A172 (cell line): ENCODE measurements at places on chromosomes 4 and X. TPM values are rescaled to one million over a fixed set of nuclear protein-coding genes. Genes with fewer than 3 reads are reported as not detected.

Gene GPRIN3
- total RNA-seq, result 0.41 and 0.79 TPM in 2 replicates

Gene IL2
- not detected in 2 replicates for total RNA-seq

Gene ARHGAP4
- total RNA-seq, result 1.3 and 5.3 TPM in 2 replicates

Gene FRYL
- 25.8 and 30.0 TPM in 2 replicates for total RNA-seq

GRCh38 chrX:110046001-110046400 lies 43.1 kb downstream of the TMEM164 start:
- no peak for DNase-seq

DNA sequence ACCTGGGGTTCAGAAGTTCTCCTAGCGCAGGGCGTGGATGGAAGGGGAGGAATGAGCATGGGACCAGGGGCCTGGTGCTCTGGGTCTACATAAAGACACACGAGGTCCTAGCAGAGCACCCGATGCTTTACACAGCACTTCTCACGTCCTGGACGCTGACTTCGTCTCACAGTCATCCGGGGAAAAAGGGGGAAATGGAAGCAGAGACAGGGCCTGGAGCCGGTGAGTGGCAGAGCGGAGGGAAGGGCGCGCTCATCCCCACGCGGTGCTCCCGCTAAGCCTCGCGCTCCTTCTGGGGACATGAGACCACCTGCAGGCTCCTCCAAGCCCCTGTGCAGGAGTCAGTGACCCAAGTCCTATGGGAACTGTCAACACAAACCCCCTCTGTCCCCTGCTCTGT lies 157.7 kb downstream of the AFAP1 start:
- no peak for DNase-seq

DNA sequence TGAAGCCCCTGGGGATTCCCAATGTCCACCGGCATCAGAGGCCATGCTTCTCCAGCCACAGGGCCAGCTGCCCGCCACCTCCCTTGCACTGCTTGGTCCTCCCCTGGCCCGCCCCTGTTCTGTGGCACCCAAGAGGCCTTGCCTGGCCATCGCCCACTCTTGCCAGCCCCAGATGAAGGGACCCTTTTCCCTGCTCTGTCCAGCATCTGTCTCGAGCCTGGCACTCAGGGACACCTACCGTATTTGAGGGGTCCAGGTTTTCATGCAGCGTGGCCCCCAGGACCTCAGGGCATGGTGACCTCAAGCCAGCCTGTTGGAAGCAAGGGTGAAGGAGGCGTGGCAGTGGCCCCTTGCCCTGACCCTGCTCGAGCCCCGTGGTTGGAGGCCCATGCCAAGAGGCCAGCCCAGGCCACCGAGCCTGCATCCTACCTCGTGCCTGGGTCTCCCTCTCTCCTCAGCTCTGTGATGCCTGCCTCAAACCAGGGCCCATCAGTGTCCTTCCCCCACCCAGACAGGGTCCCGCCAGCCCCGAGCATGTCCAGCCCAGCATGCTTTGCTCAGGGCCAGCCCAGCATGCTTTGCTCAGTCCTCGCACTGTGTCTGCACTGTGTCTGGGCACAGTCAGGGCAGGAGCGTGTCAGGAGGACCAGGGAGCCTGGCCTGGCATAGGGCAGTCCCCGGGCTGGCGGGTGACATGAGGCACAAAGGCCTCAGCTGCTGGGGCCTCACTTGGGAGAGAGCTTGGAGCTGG lies 14.3 kb upstream of the FGFR3 start:
- DNase-seq, result no peak

DNA sequence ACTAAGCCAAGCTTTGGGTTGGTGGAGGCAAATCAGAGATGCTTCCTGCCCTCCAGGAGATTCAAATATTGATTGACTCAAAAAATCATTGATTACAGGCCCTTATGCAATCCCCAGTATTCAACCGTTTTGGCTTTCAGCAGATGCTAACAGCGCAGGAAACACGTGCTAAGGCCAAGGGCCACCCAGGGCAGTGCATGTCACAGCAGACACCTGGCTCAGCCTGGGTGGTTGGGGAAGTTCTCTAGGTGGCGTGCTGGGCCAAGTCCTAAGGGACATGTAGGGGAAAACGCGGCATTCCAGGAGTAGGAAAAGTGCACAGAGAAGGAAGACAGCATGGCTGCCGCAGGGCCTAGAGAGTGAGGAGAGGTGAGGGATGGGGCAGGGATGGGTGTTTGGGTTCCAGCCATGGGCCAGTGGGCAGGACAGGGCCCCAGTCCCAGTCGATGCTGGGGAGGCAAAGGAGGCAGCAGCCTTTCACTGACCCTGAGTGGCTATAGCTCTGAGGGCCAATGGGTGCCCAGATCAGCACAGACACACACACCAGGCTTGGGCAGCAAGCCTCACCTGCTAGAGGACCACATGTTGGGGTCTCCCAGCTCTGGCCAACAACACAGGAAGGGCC lies 239.1 kb downstream of the EVC2 start:
- no peak for DNase-seq

GRCh38 chr4:91758487-91758886 lies 545.3 kb upstream of the GRID2 start:
- peak; percentile 67 for DNase-seq

GRCh38 chrX:107818900-107819521 lies 6.7 kb upstream of the MID2 start:
- no peak for DNase-seq

DNA sequence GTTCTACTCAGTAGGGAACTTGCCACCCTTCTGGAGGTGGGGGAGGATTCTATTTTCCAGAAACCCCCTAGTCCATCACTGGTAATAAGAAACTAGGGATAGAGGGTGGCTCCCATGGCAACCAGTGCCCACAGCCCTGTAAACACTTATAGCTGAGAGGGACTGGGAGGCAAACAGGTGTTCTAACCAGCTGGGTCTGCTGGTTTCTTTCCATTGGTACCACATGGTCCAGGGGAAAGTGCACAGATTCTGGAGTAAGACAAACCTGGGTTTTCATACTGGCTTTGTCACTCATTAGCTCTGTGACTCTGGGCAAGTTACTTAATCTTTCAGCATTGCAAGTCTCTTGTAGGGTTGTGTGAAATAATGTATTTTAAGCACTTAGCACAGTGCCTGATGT lies 26.9 kb downstream of the IGSF1 start:
- DNase-seq, result no peak

- DNase-seq, result peak; percentile 25
Measured at GRCh38 chrX:16853537-16853936, 16.6 kb downstream of the RBBP7 start.

DNA sequence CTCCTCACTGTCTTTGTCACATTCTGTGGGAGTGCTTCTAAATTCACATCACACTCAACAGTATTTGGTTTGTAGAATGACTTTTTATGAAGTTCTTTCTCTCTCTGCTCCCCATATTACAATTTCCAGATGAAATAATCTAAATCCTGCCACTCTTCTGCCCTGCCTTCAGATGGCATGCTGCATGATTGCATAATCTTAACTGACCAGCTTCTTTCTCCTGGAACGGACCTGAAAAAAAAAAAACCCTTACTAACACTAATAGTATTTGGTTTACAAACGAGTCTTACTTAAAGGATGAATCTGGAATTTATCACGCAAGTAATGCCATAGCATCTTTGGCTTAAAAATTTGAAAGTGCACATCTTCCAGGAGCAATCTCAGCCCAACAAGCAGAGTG lies 272.3 kb downstream of the NAF1 start:
- no peak for DNase-seq

DNA sequence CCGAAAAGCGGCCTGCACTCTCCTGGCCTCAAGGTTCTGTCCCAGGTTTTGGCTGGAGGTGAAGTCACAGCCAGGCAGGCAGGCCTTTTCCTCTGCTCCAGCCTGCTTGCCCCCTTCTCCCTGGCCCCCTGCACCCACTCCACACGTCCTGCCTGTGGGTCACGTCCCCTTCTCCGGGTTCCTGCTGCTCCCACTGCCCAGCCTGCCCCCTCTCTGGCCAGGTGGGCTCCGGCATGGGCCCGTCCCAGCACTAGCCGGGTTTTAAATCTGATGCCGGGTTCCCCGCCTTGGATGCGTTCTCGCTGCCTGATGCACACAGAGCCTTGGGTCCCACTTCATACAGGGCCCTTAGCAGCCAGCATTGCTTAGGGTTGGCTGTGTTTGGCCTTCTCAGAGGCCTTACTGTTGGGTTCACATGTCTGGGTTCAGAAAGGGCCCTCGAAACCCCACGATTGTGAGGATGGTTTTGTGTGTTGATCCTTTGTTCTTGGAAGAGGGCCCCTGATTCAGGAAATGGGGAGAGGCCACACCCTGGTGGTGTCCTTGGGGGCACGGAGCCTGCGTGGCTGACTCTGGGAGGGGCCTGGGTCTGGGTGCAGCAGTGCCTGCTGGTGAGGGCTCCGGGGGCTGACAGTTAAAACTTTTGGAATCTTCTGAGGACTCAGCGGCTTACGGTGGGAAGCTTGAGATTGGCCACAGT lies 6.0 kb downstream of the CPZ start:
- no peak for DNase-seq
